Stimulated activated CD8-positive, alpha-beta memory T cell treated with anti-CD3 and anti-CD28 coated beads, Interleukin-15, amount 100 ng/mL, for 1 hour (primary cell): ENCODE measurements at places on chromosomes 16 and 17.

DNA sequence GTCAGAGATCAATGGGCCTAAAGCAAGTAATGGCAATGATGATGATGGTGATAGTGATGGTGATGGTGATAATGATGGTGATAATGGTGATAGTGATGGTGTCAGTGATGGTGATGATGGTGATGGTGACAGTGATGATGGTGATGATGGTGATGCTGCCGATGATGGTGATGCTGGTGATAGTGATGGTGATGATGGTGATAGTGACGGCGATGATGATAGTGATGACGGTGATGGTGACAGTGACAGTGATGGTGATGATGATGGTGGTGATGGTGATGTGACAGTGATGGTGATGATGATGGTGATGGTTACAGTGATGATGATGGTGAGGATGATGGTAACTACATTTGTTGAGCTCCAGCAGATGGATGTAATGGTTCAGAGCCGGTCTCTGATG is 30.8 kb upstream of the OR4D1 start:
- no peak for DNase-seq

- DNase-seq, result no peak
Measured at GRCh38 chr16:58409316-58409973, 17.2 kb downstream of the GINS3 start.

- no peak for DNase-seq
Measured at GRCh38 chr16:83630979-83631378, 176.8 kb upstream of the HSBP1 start.

- DNase-seq, result no peak
Measured at GRCh38 chr17:62057696-62058095, 7.4 kb downstream of the MED13 start.

GRCh38 chr17:51050291-51051033 is 70.2 kb downstream of the SPAG9 start:
- no peak for DNase-seq

DNA sequence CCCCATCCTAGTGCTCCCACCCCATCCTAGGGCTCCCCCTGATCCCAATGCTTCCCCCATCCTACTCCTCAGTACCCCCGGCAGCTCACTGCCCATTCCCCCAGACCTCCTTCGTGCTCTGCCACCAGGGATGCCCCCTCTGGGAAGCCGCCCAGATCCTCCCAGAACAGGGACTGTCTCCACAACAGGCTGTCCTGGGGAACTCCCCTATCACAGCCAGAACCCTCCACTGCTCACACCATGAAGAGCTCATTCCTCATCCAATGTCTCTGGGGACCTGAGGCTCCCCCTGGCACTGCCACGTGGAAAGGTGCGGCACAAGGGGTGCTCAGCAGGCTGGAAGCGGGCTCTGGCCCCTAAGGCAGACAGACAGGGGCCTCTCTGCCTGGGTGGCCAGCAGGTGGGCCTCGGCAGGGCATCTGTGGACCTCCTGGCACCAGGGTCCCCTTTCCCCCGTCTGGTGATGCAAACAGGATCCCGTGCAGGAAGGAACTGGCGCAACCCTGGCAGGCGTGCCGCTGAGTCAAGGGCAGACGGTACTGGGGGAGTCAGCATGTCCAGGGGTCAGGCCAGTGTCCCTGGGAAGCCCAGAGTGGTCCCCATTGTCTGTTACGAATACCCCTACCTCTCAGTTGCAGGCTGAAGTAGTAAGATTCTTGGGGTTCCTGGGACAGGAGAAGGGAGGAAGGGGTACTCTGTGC is 14.8 kb upstream of the PVALEF start:
- no peak for DNase-seq

- DNase-seq, result no peak
Measured at GRCh38 chr17:40615068-40615840, 32.4 kb downstream of the SMARCE1 start.

DNA sequence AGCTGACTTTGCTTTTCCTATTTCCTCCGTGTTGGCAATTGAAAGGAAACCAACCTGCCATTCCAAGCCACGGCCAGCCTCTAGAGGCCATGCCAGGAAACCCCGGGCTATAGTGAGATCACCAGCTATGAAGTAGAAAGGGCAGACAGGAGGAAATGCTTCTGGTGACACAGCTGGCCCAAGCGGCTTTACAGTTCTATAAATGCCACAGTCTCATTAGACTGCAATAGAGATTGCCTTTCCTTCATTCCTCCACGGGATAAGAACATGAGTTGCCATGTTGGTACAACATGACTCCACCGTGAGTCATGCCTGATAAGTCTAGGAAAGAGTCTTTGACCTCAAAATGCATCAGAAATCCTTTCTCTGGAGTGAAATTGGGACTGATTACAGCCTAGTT is 384.9 kb downstream of the GRIN2A start:
- DNase-seq, result no peak

- DNase-seq, result peak; percentile 16
Measured at GRCh38 chr17:21098934-21099689, 27.7 kb upstream of the DHRS7B start.

DNA sequence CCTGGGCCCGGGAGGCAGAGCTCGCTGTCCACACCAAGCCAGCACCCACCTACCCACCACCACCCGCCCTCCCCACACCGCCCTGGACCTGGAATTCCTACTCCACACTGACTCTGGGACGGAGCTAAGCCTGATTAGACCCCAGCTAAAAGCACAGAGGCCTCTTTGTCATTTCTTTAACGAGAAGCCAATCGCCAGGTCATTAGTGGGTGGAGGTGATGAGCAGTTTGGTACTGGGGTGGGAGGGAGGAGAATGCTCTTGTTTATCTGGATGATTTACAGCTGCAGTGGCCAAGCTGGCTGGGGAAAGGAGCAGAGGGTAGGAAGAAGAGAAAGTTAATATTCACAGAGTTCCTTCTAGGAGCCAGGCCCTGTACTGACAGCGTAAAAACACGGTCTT is 6.0 kb upstream of the BHLHA9 start:
- no peak for DNase-seq

- DNase-seq, result no peak
Measured at GRCh38 chr16:69127966-69128510, 4.3 kb downstream of the CHTF8 start.

DNA sequence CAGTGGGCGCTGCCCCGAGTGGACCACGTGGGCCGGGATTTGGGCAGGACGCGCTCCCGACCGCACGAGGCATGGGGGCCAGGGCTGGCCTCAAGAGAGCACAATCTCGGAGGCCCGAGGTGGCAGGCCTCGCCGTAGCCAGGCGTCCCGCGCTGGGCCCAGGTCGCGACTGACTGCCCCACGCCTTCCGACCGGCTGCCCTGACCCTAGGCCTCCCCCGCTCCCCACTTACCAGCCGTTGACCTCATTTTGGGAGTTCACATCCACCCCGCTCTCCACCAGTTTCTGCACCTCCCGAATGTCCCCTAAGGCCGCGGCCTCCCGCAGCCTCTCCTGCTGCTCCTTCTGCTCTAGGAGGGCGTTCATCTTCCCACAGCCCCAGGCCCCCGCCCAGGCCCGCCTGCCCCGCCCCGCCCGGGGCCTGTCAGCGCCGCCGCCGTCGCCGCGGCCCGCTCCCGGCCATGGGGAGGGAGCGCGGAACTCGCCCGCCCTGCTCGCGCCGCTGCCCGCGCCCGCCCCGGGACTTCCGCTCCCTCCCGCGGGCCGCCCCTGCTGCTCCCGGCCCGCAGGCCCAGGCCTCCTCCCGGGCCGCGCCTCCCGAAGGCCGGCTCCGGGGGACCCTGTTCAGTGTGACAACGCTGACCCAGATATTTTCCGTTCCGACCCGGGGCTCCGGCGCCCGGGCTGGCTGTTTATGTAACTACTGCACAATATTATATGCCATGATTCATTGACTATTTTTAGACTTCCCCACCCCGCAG is at the start of gene ANKRD40:
Gene ANKRD40 (minus strand): TSS at position 626 of the 761 bp plus-strand sequence. CDS start 260 bp downstream, at position 366.
- DNase-seq, result peak; percentile 85

DNA sequence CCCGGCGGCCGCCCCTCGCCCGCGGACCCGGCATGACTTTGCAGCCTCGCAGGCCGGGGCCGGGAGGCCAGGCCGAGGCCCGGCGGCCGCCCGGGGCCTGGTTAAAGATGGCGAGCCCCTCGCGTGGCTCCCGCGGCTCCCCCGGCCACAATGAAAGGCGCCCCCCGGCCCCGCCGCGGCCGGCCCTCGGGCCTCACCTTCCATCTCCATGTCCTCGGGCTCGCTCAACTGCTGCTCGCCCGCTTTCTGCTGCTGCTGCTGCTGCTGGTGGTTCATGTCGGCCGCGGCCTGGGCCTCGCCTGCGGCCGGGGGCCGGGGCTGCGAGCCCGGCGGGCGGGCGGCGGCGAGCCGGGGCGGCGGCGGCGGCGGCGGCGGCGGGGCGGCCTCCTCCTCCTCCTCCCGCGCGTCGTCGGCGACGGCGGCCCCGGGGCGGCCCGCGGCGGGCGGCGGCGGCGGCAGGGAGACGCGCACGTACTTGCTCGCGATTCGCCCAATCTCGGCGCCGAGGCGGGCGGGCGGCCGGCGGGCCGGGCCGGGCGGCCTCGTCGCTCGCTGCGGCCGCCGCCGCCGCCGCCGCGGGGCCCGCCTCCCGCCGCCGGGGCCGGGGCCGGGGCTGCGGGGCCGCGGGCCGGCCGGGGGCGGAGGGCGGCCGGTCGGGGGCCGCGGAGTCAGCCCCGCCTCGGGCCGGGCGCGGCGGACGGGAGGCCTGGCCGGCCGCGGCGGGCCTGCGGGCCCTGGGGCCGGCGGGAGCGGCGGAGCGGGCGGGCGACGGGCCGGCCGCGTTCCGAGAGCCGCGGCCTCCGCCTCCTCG is 491 bp downstream of the USP7 start:
- no peak for DNase-seq

GRCh38 chr17:81509972-81510784 is 2.4 kb downstream of the ACTG1 start:
- DNase-seq, result no peak

GRCh38 chr16:9650284-9650683 is 531.9 kb downstream of the GRIN2A start:
- no peak for DNase-seq

DNA sequence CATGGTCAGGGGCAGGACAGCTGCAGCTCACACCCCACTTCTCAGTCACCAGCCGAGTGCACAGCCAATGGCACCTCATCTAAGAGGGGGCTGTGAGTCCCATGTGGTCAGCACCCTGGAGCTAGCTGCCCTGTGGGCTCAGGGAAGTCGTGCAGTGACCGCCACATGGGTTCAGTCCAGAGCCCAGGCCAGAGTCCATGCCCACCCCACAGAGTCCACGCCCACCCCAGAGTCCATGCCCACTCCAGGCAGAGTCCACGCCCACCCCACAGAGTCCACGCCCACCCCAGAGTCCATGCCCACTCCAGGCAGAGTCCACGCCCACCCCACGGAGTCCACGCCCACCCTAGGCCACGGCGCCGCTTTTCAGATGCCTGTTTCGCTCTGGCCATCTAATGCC is 24.1 kb downstream of the SLC7A5 start:
- no peak for DNase-seq

DNA sequence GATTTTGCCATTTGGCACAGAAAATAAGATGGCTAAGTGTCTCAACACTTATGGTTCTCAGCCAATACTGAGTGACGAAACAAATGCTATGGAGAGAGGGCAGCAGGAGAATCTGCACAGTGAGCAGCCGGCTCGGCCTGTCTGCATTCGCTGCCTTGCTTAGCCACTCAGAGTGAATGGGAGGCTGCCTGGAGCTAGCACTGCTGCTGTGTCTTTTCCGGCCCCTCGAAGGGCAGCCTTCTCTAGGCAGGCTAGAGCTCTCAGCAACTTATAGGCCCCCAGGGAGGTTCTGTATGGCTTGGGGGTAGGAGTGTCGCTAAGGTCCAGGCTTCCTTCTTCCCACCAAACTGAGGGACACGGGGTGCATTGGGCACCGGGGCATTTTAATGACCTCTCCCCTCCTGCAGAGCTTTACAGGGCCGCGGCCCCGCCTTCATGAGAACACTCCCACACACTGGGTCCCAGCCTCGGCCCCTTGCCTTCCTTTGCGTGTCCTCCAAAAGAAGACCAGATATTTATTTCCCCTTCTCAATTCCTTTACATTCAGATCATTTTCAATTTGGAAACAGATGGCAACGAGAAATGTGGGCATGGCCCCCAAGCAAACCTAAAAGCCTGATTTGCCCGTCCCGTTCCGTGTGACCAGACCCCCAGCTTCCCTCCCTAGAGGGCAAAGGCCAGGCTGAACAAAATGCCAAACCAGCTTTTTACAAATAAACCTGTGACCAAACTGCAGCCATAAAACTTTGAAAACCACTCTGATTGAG is 670.9 kb downstream of the TOX3 start:
- DNase-seq, result no peak

GRCh38 chr16:67114793-67115192 is 5.1 kb downstream of the PHAF1 start:
- no peak for DNase-seq

GRCh38 chr17:67125417-67125816 is 81.1 kb downstream of the CACNG1 start:
- no peak for DNase-seq

GRCh38 chr16:83533193-83533592 is 274.6 kb upstream of the HSBP1 start:
- no peak for DNase-seq

DNA sequence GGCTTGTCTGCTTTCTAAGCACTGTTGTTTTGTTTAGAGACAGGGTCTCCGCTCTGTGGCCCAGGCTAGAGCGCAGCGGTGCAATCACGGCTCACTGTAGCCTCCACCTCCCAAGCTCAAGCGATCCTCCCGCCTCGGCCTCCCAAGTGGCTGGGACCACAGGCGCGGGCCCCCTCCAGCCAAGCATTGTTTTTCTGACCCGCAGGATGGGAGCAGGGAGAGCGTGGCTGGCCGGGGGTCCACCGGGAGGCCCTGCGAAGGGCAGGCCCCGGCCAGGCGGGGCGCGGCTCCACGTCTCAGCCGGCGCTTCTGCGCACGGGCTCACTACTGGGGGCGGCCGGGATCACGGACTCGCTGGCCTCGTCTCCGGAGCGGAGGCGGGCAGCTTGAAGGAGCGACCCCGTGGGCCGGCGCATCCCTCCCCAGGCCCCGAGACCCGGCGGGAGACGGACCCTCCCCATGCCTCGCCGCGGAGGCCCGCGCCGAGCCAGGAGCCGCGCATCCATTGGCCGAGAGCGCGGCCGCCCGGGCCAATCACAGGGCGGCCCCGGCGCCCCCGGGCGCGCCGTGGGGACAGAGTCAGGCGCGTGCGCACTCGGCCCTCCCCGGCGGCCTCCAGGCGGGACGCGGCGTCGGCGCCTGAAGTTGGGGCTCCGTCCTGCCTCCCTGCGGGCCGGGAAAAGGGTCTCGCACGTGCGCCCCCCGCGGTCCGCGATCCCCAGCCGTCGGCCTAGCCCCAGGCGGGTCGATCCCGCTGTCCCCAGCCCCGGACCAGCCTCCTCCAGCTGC is 24.9 kb downstream of the ACTG1 start:
- DNase-seq, result peak; percentile 55

DNA sequence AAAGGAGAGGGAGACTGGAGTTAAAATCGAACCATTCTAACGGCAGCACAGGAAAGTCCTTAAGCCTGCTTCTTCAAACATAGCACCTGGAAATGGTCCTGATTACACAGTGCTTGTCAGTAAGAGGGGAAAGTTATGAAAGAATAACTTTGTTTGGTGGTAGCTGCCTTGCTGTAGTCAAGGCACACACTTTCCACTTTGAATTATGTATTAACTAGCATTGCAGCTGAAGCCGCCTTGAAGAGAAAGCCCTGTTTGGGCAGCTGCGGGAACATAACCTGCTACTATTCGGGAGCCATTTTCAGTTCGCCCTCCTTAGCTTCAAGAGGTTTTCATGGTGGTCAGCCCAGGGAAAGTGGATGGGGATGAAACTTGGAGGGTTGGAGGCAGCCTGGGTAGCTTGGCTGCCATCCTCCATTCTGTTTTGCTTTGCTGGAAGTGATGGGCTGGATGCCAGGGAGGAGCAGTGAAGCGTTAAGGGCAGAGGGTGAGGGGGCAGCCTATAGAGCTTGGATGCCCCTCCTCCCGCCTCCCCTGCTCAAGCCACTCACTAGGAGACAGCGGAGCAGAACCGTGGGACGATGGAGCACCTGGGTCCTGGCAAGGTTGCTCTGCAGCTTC is 5.3 kb upstream of the HAS3 start:
- DNase-seq, result no peak
